ENCODE measurements at places on chromosomes 5 and 9.

- no peak for DNase-seq
Measured at GRCh38 chr5:138033907-138034306, 1.0 kb upstream of the FAM13B start.

GRCh38 chr5:77867914-77868313 lies 91.8 kb upstream of the TBCA start:
- no peak for DNase-seq

- no peak for DNase-seq
Measured at GRCh38 chr5:91493086-91493485, 110.0 kb upstream of the ARRDC3 start.

DNA sequence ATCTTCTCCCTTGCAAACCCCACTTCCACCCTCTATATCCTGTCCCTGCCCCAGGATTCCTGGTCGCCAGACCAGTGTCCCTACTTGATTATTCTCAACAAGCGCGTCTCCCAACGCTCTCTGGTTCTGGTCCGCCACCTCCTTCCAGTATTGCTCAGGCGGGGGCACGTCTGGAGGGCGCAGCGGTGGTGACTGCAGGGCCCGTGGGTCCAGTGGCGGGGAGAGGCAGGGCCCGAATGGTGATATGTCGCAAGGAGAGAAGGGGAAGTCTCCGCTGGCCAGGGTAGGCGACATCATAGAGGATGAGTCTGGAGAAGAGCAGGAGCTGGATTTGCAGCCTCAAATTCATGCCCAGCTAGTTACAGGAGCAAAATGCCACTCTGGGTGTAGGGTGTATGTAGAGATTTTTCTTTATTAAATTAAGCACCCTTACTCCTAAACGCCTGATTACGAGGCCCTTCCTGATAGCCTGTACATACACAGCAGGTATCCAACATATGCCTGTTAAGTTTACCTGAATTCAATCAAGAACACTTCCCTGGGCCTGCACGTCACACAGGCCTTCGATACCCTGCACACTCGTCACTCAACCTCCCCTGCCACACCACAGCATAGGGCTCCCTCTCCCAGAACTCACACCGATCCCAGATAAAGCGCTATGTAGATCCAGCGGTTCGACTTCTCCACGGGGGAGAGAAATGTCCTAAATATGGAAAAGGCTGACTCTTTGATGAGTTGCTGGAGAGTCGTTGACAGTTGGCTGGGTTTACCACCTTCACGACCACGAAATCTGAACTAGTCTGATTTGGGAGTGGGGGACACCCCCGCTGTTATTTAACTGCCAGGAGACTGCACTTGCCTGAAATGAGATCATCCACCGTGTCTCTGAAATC lies 4.8 kb downstream of the MCIDAS start:
- DNase-seq: no peak

GRCh38 chr5:69432412-69433206 lies 17.7 kb downstream of the MARVELD2 start:
- DNase-seq: no peak

GRCh38 chr5:120043431-120043830 lies 414.1 kb downstream of the FAM170A start:
- no peak for DNase-seq

DNA sequence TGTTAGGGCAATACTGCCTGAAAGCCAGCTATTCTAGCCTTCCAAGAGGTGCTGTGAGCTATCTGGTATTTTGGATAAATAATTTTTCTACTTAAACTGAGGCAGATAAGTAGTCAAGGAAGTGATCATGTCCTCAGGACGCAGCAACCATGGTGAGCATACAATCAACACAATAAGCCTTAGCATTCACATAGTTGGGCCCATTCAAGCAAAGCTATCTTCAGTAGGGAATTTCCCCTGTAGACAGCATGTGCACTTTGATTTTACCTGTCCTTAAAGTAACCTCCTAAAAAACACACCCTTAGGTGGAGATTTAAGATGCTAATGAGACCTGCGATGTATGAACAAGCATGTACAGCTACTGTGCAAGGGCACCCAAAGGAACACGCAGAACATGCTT lies 76.2 kb upstream of the HCN1 start:
- DNase-seq: no peak

GRCh38 chr9:97944612-97945011 lies 6.6 kb upstream of the HEMGN start:
- no peak for DNase-seq

- DNase-seq: peak; percentile 65
Measured at GRCh38 chr9:100427366-100428263, 672 bp downstream of the MSANTD3 start.

DNA sequence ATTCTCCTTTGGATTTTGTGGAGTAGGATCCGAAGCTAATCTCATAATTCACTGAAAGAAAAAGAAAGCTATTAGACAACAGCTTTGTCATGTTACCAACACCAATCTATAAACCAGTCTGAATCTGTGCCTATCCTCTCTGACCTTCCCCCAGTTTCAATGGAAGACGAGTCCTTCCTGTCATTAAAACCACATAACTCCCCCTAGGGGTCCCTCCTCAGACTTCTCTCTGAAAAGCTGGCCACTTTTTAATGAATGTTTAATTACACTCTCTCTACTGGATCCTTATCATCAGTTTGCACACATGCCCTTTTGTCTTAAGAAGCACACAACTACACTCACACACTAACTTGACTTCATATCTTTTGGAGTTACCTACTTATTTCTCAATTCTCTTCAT lies 98.0 kb upstream of the TSLP start:
- DNase-seq: no peak

DNA sequence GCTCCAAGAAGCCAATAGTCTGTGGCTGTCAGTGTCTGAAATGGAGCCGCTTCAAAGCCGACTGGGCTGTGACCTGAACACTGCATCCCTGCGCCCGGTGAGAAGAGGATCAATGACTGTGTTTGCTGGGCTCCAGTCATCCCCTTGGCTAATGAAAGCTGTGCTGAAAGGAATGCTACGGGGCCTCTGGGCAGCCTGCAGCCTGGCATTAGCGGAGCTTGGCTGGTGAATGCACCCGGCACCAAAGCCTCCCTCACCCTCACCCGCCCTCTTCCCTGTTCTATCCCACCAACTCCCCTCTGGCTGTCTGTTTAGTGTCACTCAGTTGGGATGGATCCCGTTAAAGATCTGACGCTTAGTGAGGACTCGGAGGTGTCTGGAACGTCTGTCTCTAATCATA lies 355.3 kb downstream of the BNC2 start:
- DNase-seq: peak; percentile 53
